Stimulated activated CD4-positive, alpha-beta T cell treated with anti-CD3 and anti-CD28 coated beads, Interleukin-1b, Interleukin-23, amount 100 ng/mL, for 1 hour (primary cell): ENCODE measurements at places on chromosomes 7 and 10.

GRCh38 chr10:12179606-12180170 lies 16.0 kb downstream of the NUDT5 start:
- no peak for DNase-seq

DNA sequence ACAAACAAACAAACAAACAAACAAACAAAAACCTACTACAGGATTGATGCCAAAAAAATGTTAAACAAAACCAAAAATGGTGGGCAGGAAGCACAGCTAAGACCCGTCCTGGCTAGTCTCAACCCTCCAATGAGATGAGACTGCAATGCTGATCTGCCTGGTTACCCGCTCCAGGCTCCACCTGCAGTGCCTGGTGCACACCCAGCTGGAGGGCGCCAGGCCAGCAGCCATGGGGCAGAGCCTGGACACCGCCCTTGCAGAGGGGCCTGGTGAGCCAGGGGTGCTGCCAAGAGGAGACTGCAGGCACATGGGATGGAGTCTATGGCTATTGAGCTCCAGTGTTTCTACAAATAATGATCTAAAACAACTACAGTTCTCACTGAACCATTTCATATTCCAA lies 107.0 kb downstream of the LARP4B start:
- DNase-seq = no peak

GRCh38 chr10:87672551-87672950 lies 12.9 kb downstream of the PAPSS2 start:
- DNase-seq = no peak

- DNase-seq = no peak
Measured at GRCh38 chr7:157609932-157610640, 273.3 kb downstream of the DNAJB6 start.

DNA sequence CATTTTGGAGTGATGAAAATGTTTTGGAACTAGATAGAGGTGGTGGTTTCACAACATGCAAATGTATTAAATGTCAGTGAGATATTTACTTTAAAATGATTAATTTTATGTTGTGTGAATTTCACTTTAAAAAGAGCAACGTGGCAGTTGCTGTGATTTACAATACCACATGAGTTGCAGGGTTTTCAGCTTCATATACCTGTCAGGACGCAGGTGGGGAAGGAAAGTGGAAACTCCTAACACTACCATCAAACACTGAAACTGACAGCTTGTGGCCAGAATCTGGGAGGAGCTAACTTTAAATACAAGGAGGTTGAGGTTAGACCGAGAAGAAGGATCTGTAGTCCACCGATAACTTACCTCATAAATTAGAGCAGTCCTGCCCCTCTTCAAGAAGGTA lies 168.9 kb upstream of the TMEM72 start:
- DNase-seq = no peak

DNA sequence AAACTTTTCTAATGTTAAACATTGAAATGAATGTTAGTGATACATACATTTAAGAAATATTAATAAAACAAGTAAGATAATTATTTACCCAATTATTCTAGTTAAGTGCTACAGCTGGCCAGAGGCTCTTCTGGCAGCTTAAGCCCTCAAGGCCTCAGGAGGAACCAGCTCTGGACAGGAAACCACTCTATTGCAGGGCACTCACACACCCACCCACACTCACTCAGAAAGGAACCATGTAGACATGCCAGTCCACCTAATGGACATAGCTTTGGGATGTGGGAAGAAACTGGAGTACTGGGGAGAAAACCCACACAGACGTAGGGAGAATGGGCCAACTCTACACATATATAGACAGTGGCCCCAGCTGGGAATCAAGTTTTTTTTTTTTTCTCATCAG lies 28.2 kb downstream of the UMAD1 start:
- DNase-seq = no peak

DNA sequence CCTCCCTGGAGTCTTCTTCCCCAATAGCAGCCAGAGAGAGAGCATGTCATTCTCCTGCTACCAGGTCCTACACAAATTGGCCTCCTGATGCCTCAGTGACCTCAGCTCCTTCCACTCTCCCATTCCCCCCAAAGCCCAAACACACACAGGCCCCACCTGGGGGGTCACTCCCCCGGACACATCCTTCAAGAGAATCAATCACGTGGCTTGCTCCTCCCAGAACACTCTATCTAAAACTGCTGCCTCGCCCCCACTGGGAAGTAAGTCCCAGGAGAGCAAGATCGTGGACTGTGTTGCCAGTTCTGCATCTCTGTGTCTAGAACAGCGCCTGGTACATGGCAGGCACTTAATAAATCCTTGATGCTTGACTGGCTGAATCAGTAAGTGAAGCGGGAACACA lies 2.5 kb upstream of the HSPA12A start:
- no peak for DNase-seq

DNA sequence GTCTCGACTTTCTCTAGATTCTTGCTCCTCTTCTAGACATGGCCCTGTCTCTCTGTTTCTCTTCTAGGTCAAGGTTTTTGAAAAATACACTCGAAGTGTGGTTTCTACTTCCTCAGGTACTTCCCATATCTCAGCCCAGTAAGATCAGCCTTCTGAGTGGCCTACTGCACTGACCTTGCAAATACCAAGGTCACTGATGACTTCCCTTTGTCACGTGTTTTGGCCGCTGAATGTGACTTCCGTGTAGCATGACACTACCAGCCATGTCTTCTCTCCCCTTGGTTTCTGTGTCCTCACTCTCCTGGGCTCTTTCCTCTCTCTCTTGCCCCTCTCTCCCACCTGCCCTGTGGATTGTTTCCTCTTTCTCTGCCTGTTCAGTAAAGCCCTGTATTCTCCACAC lies 7.9 kb upstream of the WIPF3 start:
- no peak for DNase-seq

DNA sequence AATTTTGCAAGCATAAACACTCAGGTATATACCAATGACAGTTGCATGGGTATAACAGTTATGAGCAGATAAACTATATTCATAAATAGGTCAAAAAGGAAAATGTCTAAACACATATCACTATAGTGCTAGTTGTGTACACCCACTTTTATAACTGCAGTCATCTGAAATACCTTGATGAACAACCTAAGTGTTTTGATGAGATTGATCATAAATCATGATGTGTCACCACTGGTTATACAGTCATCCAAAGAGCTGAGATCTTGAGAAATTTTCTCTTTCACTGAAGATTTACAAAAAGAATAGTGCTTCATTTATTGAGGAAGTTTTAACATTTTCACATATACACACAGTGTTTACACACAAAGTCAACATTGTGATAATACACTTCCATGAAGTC lies 78.6 kb upstream of the SLC25A13 start:
- no peak for DNase-seq

- DNase-seq = no peak
Measured at GRCh38 chr7:147279964-147280374, 1163.4 kb downstream of the CNTNAP2 start.

DNA sequence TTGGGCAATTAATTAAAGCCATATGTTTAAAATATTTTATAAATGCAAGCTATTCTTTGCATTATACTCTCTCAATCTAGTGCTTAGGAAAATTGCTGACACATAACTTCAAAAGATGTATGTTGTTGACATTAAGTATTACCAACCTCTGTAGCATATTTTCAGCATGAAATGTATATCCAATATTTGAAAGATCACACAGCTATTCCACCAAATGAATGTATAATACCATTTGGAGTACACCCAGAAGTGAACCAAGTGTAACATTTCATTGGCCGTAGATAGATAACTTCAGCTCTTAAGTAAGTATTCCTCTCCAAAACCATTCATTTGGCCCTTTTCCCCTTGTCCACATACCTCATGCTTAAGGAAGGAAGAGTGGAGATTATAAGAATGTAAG lies 104.6 kb downstream of the HECTD2 start:
- no peak for DNase-seq

GRCh38 chr10:88467835-88468485 lies 115.2 kb downstream of the RNLS start:
- no peak for DNase-seq

- DNase-seq = no peak
Measured at GRCh38 chr10:74824900-74825370, 1.5 kb upstream of the KAT6B start.

DNA sequence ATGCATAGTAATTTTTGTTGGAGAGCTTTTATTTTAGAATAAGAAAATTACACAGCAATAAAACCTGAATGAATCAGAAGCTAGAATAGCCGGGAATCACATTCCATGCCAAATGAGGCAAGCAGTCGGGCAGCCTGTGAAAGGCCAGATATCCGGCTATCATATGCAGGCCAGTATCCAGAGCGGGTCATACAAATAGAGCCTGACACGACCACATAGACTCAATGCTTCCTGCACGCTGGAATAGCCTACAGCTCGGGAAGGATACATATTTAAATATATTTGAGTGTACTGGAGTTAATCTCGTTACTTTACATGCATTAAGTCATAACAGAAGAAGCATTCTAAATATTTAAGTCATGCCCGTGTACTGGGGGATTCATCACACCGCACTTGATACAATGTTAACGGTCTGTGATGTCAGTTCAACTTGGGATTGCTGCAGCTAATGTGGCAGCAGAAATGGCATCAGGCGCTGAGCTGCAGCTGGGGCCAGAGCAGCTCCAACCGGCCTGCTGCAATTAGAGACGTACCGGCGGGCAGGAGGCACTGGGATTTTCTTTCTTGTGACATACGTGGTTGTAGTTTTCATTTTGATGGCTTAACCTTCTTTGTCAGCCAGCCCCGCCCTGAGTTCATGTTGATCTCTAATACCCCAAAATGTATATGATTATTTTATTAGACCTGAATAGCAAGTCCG lies 112.0 kb downstream of the EBF3 start:
- DNase-seq = no peak

DNA sequence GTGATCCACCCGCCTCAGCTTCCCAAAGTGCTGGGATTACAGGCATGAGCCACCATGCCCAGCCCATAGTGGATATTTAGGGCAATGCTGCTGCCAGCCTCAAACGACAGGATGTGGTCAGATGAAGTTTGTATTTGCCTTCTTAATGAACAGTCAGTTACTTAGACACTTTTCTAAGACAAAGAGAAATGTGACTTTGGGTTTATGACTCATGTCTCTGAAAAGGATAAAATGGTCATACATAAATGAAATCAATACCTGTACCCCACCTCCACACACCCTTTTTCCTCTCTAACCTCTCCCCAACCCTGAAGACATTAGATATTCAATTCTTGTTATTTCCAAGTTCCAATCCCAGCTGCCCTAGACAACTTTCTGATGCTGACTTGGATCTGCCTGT lies 109.3 kb upstream of the INSIG1 start:
- no peak for DNase-seq

GRCh38 chr7:37570145-37570544 lies 113.4 kb upstream of the GPR141 start:
- no peak for DNase-seq

GRCh38 chr10:30013757-30014156 lies 45.6 kb downstream of the JCAD start:
- DNase-seq = no peak

- no peak for DNase-seq
Measured at GRCh38 chr7:1463676-1464223, 4.5 kb upstream of the MICALL2 start.

GRCh38 chr7:147805996-147806576 lies 784.5 kb upstream of the C7orf33 start:
- no peak for DNase-seq

DNA sequence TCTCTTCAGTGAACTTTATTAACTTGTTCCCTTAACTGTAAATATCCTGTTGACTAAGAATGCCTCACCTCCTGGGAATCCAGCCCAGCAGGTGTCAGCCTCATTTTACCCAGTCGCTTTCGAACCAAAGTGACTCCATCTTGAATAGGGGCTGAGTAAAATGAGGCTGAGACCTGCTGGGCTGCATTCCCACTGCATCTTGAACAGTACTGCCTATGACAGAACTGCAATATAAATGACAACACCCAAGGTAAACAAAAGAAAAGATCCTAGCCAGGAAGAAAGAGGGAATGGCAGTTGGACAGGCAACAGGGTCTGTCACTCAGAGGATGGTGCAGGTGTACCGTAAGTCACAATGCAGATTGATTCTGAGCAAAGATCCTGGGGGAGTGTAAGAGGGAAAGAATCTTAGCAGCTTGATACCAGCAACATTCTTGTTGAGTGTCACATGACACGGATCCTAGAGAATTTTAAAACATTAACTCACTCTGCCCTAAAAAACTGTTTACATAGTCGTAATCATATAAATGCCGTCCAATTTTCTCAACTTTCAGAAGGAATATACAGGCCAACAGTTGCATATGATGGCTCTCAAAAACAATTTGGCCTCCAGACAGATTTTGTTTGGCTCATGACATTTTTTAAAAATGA lies 4.4 kb upstream of the FAM107B start:
- DNase-seq = no peak

DNA sequence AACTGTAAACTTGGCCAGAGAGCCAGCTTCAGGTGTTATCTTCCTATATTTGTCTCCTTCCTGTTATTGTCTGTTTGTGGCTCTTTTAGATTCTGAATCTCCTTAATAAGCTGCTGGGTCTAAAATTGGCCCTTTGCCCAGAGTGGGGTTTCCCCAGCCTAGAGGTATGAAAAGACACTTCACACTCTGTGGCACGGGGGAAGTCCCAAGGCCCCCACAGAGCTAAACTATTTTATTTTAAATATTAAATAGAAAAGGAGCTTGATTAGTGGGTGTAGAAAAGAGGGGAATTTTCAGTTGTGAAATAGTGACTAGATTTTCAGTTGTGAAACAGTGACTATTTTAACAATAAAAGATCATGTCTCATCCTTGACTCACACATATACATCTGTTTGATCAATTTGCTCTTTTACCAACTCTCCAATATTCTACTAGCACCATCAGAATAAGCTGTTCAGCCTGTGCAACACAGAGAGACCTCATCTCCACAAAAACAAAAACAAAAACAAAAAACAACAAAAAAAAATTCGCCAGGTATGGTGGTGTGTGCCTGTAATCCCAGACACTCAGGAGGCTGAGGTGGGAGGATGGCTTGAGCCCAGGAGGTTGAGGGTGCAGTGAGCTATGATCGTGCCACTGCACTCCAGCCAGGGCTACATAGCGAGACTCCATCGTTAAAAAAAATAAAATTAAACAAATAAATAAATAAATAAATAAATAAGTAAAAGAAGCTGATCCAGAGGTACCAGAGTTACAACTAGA lies 24.9 kb upstream of the ADO start:
- peak; percentile 60 for DNase-seq

DNA sequence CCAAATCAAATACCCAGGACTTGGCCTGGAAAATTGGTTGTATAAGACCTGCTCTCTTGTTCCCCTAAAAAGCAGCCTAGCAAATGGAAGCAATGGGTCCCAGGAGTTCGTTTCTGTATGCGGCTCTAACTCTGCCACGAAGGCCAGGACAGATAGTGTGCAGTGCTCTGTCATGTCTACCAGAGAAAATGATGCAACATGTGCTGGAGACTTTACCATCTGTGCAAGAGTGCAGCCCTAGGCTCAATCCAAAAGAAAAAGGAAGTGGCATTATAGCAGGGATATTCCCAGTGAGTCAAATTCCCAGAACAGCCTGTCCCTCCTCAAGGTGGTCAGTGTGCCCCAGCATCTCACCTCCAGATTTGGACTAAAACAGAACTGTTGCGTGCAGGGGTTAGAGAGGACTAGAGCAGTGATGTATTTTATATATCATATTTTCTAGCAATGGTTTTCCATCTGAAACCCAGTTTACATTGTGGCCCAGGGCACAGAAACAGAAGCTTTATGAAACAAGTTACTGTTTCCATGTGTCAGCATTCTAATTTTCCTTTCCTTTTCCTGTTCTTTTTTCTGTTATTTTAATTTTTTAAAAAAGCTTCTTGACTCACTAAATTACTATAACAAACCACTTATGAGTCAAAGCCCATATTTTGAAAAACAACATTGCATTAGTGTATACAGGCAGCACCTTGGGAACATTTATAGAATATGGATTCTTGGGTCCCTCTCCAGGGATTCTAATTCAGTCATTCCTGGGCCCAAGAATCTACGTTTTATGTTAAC lies 311.2 kb downstream of the RNLS start:
- no peak for DNase-seq

- no peak for DNase-seq
Measured at GRCh38 chr10:120459185-120459584, 2.2 kb downstream of the PLPP4 start.
